ENCODE measurements at places on chromosomes 3 and 15.

- DNase-seq, result no peak
Measured at GRCh38 chr3:171121801-171122200, 95.3 kb upstream of the SLC2A2 start.

DNA sequence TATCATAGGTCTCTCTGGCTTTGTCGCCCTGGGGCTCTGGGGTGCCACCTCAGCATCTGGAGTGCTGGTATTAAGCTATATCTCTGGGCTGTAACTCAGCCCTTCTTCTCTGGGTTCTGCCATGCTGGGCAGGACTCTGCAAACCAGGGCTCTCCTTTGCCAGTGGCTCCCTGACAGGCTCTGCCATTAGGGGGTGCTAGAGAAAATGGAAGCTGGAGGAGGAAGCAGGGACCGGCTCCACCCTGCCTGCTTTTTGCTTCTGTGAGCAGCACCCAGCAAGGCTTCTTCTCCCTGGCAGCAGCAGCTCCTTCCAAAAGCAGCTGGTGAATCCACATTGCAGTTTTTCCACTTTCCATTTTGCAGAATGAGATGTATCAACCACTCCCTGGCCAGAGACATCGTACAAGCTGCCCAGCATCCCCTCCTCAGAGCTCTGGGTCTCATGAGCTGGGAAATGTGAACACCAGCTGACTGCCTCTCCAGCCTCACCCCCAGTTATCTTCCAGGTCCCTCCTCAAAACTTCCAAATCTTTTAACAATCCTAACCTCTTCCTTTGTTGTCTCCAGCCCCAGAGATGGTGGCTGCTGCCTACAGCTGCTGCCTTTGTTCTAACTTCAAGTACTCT lies 165.0 kb downstream of the ABHD5 start:
- DNase-seq, result peak; percentile 30

DNA sequence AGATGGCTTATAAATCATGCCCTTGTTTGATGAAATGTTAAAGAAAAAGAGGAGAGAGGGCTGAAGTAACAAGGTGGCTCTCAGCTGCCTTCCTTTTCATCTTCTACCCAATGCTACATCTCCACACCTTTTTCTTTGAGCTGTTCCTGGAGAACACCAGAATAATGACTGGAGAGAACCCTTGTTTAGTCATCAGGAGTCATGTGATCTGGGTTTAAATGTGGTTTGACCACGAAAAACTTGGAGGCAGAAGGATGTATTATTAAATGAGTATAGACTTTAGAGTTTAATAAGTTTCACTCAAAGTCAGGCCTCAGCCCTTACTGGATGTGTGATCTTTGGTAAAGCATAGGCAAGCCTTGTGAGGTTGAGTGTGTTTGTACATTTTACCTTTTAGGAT lies 230.3 kb upstream of the TBL1XR1 start:
- no peak for DNase-seq

DNA sequence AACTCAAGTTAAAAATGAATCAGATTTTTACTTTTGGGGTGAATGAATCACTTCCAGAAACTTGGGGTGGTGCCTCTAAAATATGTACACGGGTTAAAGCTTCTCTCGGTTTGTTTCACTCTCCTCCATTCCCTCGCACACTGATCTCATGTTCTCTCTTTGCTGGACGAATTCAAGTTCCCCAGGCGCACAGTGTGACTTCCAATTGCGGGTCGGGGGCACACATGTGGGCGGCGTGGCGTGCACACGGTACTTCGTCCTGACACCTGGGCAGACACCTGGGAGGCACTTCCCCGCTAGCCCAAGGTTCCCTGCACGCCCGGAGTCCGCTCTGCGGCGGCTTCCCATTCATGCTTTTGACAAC lies 692 bp downstream of the SCAANT1 start:
- no peak for DNase-seq

- no peak for DNase-seq
Measured at GRCh38 chr3:39193391-39193790, 996 bp upstream of the XIRP1 start.

- no peak for DNase-seq
Measured at GRCh38 chr3:170760174-170760526, 109.8 kb downstream of the RPL22L1 start.

- no peak for DNase-seq
Measured at GRCh38 chr3:32143849-32144757, 37.7 kb downstream of the GPD1L start.

DNA sequence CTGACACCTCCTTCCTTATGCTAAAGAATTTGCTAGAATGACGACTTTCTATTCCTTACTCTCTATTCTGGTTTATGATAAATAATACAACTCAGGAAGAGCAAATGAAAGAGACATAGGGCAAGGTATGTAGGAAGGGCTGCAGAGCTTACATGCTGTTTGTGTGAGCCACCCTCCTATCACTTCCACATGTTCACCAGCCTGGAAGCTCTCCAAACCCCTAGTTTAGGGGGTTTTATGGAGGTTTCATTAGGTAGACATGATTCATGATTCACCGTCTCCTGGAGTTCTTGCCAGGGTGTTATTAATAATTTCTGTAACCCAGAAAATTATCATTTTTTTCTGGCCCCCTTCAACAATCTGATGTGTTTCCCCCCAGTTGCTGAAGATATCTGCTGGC lies 172.1 kb upstream of the COL8A1 start:
- DNase-seq, result no peak

- DNase-seq, result no peak
Measured at GRCh38 chr3:197498499-197499241, 57.1 kb downstream of the BDH1 start.

DNA sequence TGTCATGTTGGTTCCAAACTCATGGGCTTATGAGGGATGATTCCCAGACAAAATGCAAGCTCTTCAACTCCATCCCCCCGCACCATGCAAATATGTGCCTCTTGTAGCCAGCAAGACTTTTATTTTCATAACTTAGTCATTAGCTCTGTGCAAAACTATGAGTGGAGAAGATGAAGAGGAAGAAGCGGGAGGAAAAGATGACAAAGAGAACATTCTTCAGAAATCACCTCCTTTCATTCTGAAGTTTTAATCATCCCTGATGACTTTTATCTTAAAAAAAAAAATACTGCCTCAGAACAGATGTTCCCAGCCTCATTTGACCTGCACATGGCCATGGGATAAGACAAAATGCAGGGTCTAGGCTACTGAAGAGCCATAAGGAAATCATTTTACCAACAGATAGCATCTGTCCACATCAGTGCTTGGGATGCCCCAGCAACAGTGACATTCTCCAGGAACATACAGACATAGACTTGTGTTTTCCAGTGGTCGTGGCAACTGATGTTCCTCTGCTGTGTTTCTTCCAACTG lies 145.5 kb downstream of the WNT5A start:
- no peak for DNase-seq

DNA sequence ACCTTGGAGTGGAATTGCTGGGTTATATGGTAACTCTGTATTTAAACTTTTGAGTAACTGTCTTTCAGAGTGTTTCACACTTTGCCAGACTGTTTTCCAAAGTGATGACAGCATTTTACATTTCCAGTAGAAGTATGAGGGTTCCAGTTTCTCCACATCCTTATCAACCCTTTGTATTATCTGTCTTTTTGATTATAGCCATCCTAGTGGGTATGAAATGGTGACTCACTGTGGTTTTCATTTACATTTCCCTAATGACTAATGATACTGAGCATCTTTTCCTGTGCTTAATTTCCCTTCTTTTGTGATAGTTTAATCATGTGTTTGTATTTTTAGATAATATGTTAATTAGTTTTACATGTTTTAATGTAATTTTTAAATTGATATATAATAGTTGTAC lies 138.1 kb upstream of the DAZL start:
- DNase-seq, result no peak

DNA sequence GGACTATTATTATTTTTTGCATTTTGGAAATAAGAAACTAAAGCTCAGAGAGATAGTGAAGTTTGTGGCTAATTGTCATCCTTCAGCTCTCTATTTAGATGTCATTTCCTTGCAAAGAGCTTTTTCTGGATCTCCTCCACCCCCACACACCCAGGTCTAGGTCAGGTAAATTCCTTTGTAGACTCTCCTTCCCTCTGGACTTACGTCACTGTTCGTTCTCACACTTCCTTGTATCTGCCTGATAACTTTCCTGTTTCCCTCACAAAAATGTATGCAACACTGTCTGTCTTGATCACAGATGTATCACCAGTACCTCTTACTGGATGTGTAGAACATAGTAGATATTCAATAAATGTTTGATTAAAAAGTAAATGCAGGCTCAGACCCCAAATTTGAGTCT lies 6.1 kb upstream of the MB21D2 start:
- no peak for DNase-seq

DNA sequence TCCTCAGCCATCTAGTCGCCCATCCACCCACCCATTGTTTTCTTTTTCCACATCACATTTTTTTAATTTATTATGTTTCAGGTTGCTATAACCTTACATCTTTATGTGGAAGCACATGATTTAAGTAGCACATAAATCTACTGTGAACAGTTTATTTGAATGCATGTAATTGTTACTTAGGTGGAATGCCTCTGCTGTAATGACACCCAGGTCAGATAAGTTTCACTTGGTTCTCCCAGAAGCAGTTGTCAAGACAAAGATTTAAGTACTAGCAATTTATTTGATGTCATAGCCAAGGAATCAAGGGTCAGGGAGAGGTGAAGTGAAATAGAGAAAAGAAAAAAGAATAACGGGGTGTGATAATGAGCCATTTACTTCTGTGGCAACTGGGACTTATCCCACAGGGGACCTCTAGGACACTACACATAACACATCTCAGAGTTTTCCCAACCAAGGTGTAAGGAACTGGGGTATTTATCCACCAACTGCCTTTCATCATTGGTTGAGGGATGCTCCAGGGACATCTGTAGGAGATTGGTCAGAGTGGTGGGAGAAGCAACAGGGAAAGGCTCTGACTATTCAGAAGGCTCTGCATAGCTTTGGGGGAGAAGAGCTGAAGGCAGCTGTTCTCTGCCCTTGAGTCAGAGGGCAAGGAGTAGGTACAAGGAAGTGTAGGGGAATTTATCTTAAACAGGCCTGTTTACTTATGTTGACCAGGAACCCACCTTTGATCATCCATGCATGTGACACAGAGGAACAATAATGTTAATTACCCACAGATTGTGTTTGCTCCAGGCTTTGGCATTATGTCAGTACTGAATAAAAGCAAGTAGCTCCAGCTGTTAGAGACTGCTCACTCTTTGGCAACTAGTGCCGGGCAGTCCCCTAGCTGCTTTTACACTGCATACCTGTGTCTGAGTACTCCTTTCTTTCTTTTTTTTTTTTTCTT lies 94.8 kb downstream of the CD200R1L start:
- DNase-seq, result no peak

- DNase-seq, result no peak
Measured at GRCh38 chr3:156181509-156181908, 61.1 kb downstream of the KCNAB1 start.

DNA sequence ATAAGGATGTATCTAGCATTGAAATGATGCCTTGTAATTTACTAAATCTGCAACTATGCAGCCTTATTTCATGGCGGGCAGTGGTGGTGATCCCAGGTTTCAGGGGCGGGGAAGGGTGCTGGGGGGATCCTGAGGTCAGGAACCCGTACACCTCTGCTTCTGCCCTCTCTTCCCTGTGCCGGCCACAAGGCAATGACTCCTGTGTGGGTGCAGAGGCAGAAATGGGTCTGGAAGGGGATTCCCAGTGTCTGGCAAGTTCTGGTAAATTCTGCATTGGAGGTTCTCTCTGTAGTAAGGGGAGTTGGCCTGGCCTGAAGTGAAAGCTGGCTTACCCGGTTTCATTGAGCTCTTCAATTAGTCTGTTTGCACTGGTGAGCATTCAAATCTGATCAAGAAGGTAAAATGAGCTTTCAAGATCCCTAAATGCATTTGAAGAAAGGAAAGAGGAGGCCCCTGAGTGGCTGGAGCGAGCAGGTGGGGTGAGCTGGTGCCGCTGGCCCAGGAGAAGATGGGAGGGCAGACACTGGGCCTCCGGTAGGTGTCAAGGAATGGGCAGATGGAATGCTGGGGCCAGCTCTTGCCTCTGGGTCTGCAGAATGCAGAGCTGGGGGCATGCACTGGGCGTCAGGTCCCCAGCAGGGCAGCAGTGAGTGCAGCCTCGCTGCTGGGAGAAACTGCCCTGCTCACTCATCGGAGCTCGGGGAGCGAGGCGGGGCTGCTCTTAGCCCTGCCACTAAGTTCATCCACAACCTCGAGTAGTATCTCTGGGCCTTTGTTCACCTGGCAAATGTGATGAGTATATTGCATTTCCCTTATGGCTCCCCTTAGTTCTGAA lies 13.7 kb downstream of the NRROS start:
- DNase-seq, result no peak

Measured in C1 segment of cervical spinal cord (tissue), 14 donors.